ENCODE measurements at places on chromosomes 4 and X.

DNA sequence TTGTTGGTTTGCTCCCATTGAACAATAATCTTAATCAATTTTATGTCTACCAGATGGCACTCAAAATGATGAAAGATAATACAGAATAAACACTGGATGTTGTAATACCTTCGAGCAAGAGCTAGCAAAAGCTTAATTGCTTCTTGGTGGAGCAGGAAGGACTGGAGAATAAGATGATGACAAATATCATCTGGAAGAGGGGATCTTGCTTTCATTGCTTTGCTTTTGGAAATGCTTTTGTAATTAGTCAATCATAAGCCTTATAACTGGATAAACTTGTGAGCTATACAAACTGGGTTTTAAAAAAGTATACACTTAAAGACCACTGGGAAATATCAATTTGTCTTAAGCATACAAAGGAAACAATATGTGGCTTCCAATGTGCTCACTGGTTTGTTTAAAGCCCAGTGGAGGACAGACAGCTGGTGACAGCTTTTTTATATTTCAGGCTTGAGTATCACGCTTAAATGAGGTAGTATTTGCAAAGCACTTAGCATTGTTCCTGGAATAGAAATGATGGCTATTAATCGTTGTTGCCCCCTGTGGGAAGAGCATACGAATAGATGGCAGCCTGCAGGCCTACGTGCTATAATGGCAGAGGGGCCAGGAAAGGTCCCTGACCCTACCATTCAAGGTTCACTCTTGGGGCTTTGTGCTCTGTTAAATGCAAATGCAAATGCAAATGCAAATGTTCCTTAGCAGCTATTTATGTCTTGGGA lies 61.2 kb downstream of the TMEM150C start:
- peak; percentile 73 for DNase-seq

DNA sequence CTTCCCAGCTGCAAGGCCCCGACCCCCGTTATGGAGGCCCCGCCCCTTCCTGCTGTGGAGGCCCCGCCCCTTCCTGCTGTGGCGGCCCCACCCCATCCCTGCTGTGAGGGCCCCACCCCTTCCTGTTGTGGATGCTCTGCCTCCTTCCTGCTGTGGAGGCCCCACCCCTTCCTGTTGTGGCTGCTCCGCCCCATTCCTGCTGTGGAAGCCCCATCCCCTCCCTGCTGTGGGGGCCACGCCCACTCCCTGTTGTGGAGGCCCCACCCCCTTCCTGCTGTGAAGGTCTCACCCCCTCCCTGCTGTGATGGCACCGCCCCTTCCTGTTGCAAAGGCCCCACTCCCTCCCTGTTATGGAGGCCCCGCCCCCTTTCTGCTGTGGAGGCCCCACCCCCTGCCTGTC lies 104.9 kb upstream of the PSAPL1 start:
- DNase-seq = peak; percentile 20

- peak; percentile 63 for DNase-seq
These were observed 1368.2 kb downstream of the STIM2 start for GRCh38 chr4:28228561-28229491.

DNA sequence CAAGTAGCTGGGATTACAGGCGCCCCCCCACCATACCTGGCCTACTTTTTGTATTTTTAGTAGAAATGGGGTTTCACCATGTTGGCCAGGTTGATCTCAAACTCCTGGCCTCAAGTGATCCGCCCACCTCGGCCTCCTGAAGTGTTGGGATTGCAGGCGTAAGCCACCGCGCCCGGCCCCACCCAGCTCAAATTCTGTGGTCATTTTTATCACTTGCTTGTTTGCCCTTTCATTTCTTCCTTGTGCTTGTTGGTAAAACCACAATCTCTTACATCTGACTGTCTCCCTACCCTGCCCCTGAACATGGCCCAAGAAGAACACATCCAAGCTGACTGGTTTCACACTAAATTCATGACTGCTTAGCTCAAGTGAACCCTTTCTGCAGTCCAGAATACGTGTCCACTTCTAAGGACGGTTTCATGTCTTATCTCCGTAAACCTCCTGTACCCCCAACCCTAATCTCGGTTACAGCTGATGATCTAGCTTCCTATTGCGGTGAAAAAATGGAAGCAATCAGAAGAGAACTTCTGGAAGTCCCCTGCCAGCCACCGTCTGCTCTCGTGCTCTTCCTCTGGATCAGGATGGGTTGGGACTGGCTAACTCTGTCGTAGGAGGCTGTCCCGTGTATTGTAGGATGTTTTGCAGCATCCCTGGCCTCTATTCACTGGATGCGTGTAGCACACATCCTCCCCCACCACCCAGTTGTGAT lies 5.4 kb upstream of the RS1 start:
- DNase-seq = no peak

All from EH (cell line).